ENCODE measurements at places on chromosomes 1 and 21.

GRCh38 chr1:15008783-15009729, 144.5 kb upstream of the TMEM51 start:
- DNase-seq: no peak

DNA sequence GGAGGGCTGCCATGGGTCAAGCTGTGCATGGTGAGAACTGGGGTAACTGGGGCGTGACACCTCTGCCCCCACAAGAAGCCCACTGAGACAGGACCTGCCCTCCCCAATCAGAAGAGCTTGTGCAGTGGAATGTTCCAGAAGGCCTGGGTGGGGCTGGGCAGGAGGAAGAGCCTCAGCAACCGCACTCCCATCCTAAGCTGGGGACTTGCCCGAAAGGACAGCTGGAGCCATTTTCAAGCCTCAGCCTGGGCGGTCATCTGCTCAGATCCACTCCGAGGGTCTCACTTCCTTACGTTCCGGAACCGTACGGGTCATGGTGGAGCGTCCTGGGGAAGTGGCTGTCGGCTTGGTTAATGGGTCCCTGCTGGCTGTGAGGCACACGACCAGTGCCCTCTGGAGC, 158.6 kb upstream of the ARHGEF16 start:
- DNase-seq: no peak

DNA sequence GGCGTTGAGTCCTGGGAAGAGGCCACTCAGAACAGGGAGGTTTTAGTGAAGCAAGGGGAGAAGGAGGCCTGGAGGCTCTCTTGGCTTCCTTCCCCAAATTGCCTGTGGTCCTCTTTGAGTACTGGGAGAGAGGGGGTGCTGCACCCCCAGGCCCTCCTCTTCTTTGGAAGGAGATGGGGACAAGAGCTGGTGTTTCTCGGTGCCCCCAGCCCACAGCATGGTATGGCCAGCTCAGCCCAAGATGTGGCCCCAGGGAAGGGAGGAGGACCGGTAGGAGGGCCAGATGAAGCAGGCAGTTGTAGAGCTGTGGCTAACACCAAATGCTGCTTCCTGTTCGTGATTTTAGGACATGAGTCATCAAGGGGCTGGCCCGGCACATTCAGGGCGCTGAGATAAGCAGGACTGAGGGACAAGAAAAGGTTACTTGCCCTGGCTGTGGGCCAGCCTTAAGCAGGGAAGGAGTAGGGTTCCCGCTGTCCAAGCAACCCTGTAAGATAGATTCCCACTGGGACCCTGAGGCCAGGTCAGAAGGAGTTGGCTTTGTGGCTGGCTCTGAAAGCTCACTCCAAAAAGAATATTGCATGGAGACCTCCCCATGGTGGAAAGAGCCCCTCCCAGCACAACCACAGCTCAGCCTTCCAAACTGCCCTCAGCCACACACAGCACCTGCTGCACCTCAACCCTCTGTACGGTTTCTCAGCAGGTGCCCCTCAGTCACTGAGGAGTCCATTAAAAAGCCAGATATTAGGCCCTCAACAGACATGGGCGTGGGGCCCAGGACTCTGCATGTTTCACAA, 4.9 kb upstream of the TNFRSF1B start:
- DNase-seq: peak; percentile 65

DNA sequence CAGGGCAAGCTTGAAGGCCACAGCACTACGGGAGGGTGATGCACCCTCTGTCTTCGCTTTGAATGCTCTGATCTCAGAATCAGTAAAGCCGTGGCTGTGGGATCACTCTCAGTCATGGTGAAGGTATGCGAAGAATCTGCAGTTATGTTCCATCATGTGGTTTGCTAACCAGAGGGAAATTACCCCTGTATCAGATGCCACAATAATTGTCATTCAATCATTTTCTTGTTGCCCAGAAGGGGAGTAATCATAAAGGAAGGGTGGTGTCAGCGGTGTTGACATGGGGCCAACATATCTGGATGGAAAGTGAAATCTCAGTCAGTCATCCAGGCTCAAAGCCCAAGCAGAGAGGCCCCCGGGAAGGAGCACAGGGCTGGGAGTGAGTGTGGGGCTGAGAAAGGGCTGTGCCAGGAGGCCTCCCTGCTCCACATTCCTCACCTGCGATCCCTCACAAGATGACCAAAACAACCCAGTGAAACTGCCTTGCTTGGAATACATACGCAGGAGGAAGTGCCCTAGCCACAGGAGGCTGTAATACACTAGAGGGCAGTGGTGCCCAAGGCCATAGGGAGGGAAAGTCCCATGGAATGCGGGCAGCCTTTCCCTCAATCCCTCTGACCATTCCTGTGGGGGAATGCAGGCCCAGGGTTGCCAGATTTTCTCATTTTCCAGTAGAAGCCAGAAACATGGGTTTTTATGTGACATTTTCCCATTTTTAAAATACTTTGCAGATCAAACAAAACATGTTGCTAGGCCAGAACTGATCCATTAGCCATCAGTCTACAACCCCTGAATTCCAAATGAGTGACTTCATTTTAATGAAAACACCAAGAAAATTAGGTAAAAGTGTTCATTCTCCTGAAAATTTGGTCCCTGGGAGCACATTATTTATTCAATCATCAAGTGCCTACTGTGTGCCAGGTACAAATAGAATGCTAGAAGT, 95.7 kb upstream of the VANGL1 start:
- DNase-seq: peak; percentile 90

GRCh38 chr1:67787746-67788145, 45.5 kb downstream of the GNG12 start:
- no peak for DNase-seq

GRCh38 chr1:20819818-20820217, 32.7 kb upstream of the HP1BP3 start:
- DNase-seq: peak; percentile 35

- DNase-seq: no peak
These were observed 68.7 kb downstream of the HIVEP3 start for GRCh38 chr1:41850029-41850428.

DNA sequence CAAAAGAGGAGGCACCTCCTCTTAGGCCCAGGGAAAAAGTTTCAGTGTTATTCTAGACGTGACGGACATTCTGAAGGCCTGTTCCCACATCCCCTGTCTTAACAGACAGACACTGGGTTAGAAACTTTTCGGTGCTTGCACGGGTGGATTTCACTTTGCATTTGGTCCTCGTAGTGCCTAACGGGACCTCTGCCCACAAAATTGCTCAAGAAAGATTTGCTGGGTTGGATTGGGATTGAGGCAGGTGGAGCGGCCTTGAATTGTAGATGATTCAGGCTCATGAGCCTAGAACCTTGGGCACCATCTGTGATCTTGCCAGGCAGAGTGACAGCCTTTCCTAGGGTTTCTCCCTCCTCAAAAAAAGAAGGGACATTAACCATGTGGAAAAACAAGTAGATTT, 2.8 kb downstream of the PLA2G5 start:
- DNase-seq: no peak

DNA sequence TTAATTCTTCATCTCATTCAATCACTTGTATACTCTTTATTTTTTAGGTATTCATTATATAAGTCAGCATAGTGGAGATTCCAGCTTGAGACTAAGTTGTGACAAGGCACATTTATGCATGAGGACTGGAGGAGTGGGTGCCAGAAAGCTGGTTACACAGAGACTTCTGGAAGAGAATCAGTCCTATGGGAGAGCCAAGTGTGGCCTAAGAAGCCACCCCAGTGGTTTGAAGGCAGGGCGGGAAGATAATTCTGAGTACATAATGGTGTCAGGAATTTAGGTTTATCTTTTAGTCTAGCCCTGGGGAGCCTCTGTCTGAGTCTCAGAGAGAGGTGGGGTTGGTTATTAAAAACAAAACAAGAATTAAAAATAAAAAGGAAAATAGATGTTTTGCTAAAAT, 83.0 kb downstream of the SPAG17 start:
- DNase-seq: no peak

- no peak for DNase-seq
These were observed 4.1 kb upstream of the PDZK1 start for GRCh38 chr1:145711213-145711651.

DNA sequence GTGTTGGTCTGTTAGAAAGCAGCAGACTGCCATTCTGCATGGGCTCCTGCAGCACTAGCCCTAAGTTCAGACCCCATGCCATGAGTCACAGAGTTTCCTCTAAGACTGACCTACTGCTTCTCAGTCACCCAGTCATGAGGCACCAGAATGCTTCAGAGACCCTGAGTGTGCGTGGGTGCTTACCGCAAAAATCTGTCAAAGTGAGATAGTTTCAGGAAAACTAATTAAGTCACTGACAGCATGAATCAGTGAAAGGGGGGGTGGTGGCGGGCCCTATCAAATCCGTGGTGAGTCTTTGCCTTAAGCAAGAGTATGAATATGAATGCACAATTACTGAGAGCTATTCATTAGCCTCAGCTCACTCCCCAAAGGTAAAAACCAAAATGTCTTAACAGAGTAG, 98.1 kb downstream of the KCTD3 start:
- DNase-seq: no peak

- peak; percentile 23 for DNase-seq
These were observed 397.8 kb upstream of the VAMP3 start for GRCh38 chr1:7373251-7373650.

DNA sequence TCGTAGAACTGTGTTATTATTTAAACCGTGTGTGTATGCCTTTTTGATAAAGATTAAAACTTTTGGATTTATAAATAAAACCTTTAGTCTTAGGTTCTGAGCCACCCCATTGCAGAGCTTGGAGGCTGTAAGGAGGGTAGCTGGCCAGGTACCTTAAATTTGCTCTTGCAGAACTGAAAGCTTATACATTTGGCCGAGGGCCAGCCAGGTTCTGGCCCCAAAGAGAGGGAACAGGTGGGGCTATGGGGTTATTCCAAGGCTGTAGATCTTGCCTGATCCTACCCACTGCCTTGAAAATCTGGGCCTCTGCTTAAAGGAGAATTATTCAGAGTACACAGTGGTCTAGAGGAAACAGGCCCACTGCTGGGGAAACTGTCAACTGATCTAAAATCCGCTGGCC, 59.6 kb downstream of the CAMK2N1 start:
- DNase-seq: peak; percentile 0

- peak; percentile 56 for DNase-seq
These were observed at the start of gene KLHDC8A for GRCh38 chr1:205356440-205357139. TSS of gene KLHDC8A (minus strand) at chr1:205356922. CDS start at chr1:205343604, 13,318 bp downstream.

GRCh38 chr21:28151758-28152157, 840.9 kb downstream of the LTN1 start:
- DNase-seq: no peak

GRCh38 chr1:219712506-219712905, 99.6 kb upstream of the ZC3H11B start:
- DNase-seq: no peak

Measured in H9 (cell line).